ENCODE measurements at places on chromosomes 3 and 15. TPM values are rescaled to one million over a fixed set of nuclear protein-coding genes. Genes with fewer than 3 reads are reported as not detected.

The NAALADL2 gene
- 2.9 TPM for total RNA-seq

The SCN5A gene
- 4.6 TPM for total RNA-seq

The MAP2K1 gene
- 40.4 TPM for total RNA-seq

The LINGO1 gene
- total RNA-seq: 0.33 TPM
